NCI-H2081 treated with DMSO at 0.1 percent for 48 hours (cell line): ENCODE measurements at places on chromosomes 6 and 20.

DNA sequence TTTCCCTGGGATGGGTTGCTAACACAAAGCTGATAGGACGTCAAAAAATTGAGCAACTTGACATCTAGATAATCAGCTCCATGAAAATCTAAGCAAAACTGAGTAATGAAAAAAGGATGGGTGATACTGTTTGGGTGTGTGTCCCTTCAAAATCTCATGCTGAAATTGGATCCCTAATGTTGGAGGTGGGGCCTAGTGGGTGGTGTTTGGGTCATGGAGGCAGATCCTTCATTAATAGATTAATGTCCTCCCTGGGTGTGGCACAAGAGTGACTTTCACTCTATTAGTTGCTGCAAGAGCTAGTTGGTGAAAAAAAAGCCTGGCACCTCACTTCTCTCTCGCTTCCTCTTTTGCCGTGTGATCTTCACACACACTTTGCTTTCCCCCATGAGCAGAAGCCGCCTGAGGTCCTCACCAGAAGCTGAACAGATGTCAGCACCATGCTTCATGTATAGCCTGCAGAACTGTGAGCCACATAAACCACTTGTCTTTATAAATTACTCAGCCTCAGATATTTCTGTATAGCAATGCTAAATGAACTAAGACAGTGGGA lies 160.9 kb downstream of the FRK start:
- DNase-seq: no peak

DNA sequence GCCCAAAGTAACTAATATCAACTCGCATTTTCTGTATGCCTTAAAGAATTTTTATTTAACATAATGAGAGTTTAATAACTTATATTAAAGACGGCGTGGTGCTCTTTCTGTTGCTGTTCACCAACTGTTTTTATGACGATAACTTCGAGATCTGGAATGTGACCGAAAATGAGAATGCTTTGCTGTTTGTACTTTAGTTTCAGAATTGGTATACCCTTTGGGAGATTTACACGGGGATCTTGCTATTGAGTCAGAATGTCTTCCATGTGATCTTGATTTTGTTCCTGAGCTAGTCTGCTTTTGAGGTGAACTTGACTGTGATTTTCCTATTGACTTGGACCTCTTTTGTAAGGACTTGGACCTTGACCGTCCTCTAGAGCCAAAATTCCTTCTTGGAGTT lies 17.9 kb downstream of the PNRC1 start:
- DNase-seq: no peak

GRCh38 chr6:112833581-112834131 lies 486.5 kb downstream of the RFPL4B start:
- DNase-seq: no peak

GRCh38 chr6:3741477-3741871 lies 10.0 kb downstream of the PXDC1 start:
- DNase-seq: no peak

DNA sequence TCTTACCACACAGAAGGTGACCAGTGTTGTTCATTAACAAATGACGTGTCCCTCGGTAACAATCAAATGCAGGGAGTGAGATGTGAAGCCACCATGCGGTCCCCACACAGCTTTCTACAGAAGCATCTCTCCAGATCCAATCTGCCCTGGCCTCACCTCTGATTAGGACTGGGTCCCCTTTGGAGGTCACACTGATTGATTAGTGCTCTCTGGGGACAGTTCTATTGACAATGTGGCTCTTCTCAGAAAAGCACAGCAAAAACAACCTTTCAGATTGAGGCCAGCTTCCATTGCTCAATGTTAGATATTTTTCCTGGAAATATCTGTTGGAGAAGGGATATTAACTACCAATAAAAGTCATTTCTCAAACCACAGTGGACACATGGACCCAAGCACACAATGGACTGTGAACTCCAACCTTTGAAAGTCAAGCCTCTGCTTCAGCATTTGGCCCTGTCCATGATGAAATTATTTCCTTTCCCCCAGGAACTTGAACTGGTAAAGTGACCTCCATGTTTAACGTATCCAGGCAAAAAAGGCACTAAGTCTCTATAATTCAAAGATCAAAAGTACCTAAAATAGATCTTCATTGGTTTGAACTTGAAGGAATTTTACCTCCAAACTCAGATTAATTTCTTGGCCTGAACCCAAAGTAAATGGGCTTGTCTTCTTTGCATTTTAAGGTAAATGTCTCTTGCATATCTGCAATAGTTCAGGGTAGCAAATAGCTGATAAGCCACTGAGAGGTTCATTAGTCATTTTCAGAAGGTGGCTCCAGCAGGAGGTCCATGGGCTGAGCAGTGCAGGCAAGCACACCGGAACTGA lies 118.5 kb downstream of the FOXA2 start:
- DNase-seq: no peak

GRCh38 chr6:105882828-105883227 lies 203.3 kb upstream of the PRDM1 start:
- no peak for DNase-seq

DNA sequence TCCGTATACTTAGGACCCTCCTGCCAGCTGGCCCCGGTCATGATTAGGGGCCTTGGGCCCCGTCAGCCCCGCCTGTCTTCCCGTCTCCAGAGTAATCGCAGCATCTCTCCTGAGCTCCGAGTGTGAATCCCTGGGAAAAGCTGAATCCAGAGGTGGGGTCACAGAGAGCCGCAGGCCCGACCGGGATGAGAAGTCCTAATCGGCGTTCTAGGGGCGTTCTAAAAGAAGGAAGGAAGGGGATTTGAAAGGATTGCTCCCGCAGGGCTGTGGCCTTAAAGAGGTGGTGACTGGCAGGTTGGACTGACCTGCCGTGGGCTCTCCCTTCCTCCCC lies 371 bp downstream of the HMGN4 start:
- no peak for DNase-seq

DNA sequence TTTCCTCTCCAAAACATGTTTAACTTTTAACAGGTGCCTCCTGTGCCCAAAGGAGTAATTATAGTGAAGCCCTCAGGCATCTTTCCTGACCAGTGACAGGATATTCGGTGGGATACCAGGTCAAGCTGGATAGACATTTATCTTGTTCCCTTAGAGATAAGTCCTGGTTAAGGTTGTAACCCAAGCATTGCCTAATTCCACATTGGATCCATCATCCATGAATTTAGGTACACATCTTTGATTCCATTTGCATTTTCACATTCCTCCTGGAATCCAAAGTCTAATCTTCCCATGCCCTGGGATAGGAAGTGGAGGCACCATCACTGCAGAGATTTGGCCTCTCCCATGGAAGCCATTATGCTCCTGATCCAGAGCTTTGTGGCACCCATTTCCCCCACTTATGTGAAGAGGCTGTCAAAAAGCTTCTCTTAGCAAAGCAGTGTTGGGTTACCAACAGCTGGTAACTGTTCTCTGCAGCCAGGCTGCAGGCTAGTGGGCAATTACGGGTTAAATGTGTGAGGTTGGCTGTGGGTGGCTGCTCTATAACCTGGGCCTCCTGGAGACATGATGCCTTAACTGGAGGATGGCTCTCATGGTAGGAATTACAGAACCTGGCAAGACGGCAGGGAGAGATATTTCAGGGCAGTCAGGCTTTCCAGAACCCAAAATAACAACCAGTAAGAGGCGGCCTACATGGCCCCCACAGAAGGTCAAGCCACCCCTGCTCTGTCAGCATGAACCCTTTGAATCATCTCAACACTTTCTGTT lies 96.9 kb upstream of the VGLL2 start:
- no peak for DNase-seq

DNA sequence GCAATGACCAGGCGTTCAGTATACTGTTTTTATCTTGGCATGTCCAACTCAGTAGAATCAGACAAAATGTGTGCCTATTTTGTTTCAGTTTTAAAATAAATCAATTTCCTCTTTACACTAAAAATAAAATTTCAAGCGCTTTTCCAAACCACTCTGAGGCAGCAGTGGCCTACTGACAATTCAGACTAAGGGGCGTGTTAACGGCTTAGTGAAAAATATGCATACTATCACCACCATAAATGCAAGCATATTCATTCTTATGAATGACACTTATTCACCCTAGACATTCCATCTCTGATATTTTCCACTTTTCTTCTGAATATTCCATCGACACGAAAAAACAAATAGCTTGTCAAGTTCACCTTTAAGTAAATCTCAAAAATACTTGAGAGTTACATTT lies 7.5 kb downstream of the TBX18 start:
- no peak for DNase-seq

DNA sequence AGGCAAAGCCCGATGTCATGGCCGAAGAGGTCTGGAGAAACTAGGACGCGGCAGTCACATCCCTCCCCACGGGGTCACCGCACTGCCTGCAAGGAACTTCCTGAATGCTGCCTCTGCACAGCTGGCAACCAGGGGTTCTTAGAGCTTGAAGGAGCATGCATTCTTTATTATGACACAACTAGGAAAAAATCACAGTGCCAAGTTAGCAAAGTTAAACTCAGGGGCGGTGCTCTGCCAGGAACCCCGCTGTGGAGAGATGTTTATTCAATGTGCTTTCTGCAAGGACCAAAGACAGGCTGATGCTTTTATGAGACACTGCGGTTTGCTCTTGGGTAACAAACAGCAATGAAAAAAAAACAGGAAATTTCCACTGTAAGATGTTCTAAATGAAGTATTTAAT lies 287.3 kb upstream of the FOXQ1 start:
- DNase-seq: no peak

DNA sequence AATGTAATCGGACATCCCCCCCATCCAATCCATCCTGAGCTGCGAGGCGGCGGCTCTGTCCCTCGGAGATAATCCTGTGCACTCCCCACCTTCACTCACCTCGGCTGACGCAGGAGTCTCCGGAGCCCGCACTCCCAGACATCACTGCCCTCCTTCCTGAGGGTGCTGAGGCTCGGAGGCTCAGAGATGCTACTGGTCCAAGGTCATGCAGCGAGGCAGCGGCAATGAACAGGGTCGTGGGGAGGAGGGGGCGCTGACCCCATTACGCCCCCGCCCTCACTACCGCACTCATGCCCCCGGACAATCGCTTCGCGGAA lies 485 bp downstream of the ADISSP start:
- no peak for DNase-seq

- DNase-seq: no peak
Measured at GRCh38 chr20:64177787-64178186, 13.5 kb downstream of the MYT1 start.

- DNase-seq: no peak
Measured at GRCh38 chr6:100432136-100432535, 32.6 kb downstream of the SIM1 start.

DNA sequence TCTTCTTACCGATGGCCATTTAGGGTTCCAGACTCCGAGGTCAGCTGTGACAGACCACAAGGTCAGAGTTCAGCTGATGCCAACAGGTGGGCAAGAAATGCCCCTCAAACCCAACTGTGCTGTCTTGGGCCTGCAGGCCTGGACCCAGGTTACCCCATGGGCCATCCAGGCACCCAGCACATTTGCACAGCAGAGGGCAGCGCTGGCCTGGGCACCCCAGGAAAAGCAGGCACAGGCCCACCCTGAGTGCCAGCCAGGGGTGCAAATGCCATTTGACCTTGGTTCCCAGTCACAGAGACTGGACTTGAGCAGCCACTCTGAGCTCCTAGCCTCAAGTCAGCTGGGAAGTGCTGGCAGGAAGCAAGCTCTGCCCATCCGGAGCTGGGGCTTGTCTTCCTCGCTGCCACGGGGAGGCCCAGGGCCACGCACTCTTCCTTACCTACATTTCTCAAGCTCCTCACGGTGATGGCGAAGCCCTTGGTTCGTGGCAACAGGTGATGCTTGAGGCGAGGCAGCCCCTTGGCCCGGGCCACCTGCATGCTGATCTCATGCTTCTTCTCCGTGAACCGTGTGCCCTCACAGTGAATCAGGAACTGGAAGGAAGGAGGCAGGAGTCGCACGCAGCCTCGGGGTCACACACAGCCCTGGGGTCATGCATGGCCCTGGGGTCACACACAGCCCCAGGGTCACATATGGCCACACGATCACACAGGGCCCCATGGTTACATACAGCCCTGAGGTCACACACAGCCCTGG lies 120.8 kb downstream of the AGPAT4 start:
- DNase-seq: no peak

GRCh38 chr20:50172347-50173013 lies 18.1 kb upstream of the CEBPB start:
- no peak for DNase-seq

- DNase-seq: no peak
Measured at GRCh38 chr20:8082989-8083388, 49.1 kb upstream of the PLCB1 start.

DNA sequence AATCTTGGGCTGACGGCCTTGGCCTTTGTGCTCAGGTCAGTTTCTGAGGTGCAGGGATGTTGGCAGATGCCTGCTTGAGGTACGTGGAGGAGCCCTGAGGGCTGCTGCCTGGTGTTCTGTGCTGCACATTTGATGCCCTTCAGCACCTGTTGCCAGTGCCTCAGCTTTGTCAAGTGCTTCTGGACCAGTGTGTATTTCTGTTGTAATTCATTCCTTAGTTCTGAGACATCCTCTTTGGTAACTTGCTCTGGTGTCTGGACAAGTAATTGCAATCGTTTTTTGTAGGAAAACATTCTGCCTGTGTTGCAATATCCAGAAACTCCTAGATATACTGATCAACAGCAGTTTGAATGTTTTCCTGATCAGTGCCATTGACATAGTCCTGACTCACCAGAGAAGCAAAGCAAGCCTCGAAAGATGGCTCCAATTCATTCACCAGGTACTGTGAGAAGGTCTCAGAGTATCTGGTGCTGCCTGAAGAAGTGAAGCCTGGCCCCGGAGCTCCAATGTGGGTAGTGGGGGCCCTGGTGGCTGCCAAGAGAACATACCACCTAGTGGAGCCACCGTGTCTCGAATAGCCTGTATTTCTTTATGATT lies 26.7 kb downstream of the ZNF337 start:
- no peak for DNase-seq

DNA sequence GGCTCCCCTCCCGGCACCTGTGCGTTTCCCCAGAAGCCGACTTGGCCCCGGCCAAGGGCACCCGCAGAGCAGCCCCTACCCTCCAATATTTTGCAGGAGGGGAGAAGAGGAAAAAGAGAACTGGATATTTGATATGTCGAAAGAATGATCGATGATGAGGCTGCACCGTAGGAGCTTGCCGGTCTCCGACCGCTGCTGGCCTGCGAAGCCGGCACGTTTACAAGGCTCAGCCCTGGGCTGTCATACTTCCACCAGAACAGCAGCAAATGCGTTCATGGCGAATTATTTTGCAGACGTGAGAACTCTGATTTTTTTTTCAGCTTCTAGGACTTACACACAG lies 296.7 kb downstream of the TFAP2C start:
- DNase-seq: no peak

- DNase-seq: no peak
Measured at GRCh38 chr20:3733119-3733995, 872 bp downstream of the HSPA12B start.

GRCh38 chr6:30470968-30471367 lies 18.3 kb upstream of the HLA-E start:
- no peak for DNase-seq
